ENCODE measurements at places on chromosomes 7 and 10.

DNA sequence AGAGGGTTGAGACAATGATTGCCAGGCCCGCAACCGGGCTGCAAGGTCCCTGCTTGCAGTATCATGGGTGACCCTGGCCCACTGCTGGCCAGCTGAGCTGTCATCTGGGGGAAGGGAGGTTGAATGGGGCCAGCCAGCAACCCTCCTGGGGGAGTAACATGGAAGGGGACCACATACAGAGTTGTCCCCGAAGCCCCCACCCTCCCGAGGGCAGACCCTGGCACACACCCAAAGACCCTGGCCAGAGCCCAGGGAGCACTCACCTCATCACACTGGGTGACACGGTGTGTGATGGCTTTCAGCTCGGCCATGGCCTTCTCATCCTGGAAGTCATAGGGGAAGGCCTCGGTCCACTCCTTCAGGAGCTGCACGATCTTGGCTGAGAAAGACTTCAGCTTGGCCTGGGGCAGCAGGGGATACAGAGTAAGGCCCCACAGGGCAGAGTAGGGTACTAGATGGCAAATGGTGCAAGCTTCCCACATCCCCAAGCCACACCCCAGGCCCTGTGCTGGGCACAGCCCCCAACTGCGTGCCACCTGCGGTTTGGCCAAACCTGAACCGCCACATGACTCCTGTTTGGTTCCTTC, 63.4 kb downstream of the CSGALNACT2 start:
- no peak for DNase-seq

- DNase-seq: no peak
Measured at GRCh38 chr7:127803626-127804025, 151.6 kb downstream of the SND1 start.

DNA sequence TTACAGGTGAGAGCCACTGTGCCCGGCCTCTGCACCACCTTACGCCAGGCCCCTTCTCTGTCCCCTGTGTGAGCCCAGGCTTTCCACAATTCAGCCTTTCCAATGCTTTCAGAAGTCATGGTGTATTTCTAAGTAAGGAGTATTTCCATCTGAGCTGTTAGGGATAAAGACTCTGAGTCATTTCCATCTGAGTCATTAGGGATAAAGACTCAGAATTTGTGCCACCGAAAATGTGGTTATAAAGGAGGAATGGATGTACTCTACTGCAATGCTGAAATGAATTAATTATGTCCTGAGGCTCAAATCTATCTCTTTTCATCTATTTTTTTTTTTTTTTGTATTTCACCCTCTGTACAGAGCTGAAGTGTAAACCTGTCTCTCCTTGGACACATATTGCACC, 84.0 kb downstream of the GATA3 start:
- no peak for DNase-seq

DNA sequence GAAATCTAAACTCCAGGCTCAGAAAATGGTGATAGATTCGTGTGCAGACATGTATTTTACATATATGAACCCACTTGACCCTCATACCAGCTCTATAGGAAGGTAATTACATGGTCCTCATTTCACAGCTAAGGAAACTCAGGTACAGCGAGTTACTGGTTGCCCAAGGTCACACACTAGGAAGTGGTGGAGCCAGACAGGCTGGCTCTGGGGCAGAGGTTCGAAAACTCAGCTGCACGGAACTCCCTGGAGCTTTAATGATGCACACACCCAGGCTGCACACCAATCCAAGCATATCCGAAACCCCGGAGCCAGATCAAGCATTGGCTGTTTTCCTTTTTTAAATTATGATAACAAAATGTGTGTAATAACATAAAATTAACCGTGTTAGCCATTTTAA, 172.4 kb downstream of the COBL start:
- DNase-seq: no peak

- no peak for DNase-seq
Measured at GRCh38 chr7:781186-781849, 51.0 kb upstream of the SUN1 start.

- DNase-seq: no peak
Measured at GRCh38 chr10:126127481-126128029, 231.2 kb downstream of the FANK1 start.

DNA sequence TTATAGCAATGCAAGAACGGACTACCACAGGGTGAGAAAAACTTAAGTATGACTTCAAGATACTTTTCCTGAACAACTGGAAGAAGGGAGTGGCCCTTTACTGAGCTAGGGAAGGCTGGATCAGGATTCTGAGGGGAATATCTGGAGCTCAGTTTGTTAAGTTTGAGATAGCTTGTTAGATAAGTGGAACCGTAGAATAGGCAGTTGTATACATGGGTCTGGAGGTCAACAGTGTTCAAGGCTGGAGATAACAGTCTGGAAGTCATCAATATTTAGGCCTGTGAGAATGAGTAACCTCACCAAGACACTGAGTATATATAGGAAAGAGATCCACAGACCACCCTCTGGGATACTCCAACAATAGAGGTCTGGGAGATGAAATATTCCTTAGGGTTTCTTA, 7.2 kb downstream of the PLEKHA1 start:
- DNase-seq: no peak

DNA sequence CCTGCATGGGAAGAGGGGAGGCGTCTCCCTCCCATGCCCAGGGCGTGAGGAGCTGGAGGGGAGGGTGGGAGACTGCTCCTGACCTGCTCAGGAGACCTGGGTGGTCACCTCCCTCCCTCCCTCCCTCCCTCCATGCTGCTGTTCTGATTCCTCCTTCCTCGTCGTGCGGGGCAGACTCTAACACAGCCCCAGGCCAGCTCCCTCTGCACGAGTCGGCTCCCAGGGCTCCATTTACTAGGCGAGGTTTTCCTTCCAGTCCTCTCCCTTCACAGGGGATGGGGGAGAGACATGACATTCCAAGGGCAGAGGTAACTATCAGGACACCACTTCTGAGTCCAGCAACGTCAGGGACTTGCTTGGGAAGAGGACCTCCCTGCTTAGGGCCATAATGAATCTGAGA, 23.6 kb downstream of the VIPR2 start:
- no peak for DNase-seq

- no peak for DNase-seq
Measured at GRCh38 chr10:65365878-65366277, 1560.0 kb upstream of the LRRTM3 start.

GRCh38 chr10:34433241-34434076, 381.6 kb downstream of the PARD3 start:
- DNase-seq: no peak

DNA sequence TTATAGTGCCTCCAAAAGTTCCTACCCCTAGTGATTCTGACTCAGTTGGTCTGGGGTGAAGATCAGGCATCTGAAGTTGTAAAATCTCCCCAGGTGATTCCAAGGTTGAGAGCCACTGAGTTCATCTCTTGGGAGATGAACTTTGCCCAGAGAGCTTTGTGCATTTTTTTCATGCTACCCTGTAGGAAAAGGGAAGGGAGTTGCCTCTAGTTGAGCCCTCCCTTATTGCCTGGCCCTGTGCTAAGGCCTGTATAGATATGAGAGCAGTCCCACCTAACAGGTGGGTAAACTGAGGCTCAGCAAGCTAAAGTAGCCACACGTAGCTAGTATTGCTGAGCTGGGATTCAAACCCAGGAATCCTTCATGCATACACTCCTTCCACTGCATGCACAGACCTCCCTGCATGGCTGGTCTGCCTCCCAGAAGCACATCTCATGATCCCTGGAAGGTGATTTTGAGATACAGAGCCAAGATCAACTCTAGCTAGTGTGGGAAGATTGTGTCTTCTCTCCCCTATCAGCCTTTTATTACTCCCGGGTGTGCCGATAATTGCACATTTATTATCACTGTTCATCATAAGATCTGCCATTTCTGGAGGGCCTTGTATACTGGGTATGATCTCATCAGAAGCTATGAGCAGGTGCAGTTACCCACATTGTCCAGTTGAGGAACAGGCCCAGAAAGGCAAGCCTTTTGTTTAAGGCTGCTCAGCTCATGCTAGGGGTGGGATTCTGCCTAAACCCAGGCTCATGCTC, 47.0 kb downstream of the TBATA start:
- DNase-seq: no peak

DNA sequence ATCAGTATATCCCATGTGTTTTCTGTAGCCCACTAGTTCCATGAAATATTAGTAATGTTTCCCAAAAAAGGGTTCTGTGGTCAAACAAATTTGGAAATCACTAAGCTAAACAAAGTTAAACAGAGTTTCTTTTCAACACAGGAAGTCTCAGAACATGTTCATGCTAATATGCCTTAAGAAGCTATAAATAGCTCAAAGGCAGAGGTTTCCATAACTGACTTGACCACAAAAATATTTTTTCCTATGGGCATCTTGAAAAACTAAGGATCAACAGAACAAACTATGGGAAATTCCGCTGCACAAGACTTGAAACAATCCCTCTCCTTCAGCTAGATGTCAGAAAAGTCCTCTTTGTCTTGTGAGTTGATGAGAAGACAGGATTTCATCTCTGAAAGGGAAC, 59.7 kb downstream of the SEM1 start:
- no peak for DNase-seq

GRCh38 chr7:95261895-95262415, 62.4 kb downstream of the PON1 start:
- DNase-seq: no peak

DNA sequence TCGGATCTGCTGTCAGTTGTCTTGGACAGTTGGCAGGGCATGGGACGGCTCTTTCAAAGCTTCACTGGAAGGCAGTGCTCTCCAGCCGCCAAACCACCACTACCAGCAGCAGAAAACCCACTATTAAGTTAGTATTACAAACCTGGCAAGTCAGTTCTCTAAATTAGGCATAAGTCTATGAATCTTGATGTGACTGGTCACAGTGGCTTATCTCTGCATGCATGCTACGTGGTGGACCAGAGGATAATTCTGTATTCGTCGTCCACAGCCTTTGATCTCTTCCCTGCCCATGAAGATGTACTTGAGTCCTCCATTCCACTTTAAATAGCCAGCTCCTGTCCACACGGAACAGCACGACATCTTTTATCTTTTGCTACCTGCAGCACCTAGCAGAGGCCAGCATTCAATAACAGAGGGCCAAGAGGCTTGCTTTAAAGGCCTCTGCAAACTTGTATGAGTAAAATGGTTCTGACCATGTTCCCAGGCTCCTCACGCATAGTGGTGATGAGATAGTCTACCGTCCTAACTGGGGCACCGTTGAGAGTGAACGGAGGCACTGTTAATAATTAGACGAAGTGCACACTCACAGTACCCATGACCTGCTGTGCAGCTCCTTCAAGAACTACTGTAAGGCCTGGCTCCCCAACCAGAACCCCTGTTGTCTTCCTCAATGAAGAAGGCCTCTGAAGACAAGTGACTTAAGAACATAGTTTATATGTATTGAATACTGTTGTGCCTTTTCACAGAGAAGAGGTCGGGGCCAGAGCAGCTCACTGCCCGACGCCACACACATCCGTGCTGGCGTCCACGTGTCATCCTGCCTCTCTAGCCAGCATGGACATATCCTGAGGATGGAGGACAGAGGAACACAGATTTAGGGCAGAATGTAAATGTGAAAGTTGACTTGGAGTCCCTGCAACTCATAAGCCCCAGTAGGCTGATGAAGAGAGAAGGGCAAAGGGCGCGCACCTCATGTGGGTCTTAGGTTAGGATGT, 1.0 kb downstream of the GPR146 start:
- no peak for DNase-seq

GRCh38 chr10:100930368-100930767, 17.6 kb downstream of the SLF2 start:
- no peak for DNase-seq

- DNase-seq: no peak
Measured at GRCh38 chr7:29622335-29623265, 59.0 kb downstream of the PRR15 start.

GRCh38 chr10:131431978-131432690, 120.6 kb upstream of the TCERG1L start:
- DNase-seq: no peak

DNA sequence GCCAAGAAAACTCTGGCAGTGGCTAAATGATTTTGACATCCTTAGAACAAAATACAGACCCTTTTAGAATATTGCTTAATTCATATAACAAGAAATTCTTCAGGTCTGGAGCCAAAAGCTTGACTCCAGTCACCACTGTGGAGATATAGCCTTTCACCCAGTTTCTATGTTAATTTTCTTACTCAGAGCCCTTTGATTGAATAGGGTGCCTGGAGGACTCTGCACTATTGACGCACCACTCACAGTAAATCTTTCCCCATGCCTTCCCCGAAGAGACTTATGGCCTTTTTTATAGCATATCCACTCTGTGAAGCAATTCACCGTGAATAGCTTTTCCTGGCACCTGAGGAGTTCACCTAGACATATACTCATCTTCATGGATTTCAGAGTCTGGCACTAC, 613.8 kb downstream of the ZWINT start:
- no peak for DNase-seq

DNA sequence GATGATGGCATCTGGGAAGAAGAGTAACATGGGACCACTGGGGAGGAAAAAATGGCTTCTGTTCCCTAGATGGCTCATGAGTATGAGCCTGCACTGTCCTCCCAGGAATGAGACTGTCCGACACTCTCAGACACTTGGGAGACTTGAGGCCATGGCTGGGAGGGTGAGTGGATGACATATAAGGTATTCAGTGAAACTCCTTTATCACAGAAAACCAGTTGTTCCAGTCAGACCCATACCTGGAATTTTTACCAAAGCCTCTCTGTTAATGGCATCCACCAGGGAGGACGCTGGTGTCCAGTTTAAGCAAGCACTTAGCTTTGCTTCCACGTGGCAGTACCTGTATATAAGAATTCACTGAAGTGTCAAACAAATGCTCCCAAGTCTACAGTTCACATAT, 116.7 kb upstream of the C10orf90 start:
- DNase-seq: no peak

GRCh38 chr7:146412781-146413180, 296.2 kb downstream of the CNTNAP2 start:
- DNase-seq: no peak

GRCh38 chr7:2523461-2523936, 3.9 kb downstream of the LFNG start:
- no peak for DNase-seq

GRCh38 chr7:102094316-102094650, 192.4 kb upstream of the SH2B2 start:
- DNase-seq: no peak

DNA sequence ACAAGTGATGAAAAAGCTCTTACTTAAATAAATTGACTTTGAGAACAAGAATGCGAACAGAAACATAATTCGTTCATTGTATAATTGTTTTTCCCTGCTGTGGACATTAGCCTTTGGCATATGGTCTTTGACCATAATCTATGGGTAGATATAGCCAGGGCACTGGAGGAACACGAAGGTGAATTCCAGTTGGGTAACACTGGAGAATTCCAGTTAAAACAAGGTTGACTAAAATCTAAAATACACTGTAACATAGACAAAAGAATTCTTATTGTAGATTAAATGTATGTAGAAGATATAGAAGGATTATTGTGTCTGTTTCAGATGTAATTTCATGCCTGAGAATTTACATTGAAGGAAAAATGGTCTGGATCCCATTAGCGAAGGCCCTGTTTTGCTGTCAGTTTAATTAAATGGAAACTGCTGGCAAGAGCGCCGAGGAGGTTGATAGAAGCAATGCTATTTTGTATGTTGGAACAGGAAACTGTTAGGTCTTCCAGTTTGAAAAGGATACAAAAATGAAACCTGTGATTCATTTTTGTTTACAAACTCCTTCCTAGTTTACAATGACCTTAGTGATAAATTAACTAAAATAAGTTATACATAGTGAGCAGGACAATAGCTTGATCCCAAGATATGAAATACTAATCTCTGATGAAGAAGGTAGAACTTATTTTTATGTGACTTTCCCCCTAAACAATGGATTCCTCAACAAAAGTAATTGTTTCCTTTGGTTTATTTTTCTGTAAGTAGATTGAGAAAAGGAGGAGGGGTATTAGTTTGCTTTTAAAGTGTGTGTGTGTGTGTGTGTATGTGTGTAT, 68.9 kb downstream of the ARID5B start:
- no peak for DNase-seq

- no peak for DNase-seq
Measured at GRCh38 chr7:105799677-105800076, 76.7 kb downstream of the ATXN7L1 start.

All from stimulated activated CD8-positive, alpha-beta memory T cell treated with anti-CD3 and anti-CD28 coated beads, Interleukin-4, amount 100 ng/mL, for 24 hours (primary cell).